ENCODE measurements at places on chromosomes 7 and 10. TPM values are rescaled to one million over a fixed set of nuclear protein-coding genes. Genes with fewer than 3 reads are reported as not detected.

The IL2RA gene
- total RNA-seq, result 0.74 TPM

DNA sequence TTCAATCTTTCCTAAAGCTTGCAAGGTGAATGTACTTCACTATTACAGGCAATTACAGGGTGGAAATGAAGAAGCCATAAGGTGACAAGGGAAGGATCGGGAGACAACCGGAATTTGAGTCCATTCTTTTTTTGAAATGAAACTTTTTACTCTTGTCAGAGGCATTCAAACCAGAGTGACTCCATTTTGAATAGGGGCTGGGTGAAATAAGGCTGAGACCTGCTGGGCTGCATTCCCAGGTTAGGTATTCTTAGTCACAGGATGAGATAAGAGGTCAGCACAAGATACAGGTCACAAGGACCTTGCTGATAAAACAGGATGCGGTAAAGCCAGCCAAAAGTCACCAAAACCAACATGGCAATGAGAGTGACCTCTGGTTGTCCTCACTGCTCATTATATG, 363.3 kb downstream of the TYW1 start:
- DNase-seq, result no peak

DNA sequence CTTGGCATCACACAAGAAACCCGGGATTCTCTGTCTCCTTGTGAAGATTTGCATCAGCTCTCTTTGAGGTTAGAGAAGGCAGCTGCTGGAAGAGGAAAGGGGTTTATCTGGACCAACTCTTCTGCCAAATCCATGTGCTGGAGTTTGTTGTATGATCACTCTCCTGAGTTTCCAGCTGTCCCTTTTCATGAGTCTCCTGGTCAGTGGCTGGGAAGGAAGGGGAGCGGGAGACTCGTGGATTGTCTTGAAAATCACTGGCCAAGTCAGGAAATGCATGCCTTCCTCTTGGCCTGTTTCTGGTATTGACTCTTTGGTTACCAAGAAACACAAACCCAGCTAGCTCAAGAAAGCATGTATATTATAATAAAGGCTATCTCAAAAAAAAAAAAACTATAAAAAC, 38.8 kb downstream of the TACR2 start:
- no peak for DNase-seq

- DNase-seq, result no peak
These were observed 18.4 kb upstream of the PDGFA start for GRCh38 chr7:537911-538634.

The MYH16 gene
- total RNA-seq, result not detected

The SGCE gene
- total RNA-seq, result 6.1 TPM

- no peak for DNase-seq
These were observed 64.8 kb downstream of the SORBS1 start for GRCh38 chr10:95496246-95496911.

- DNase-seq, result no peak
These were observed 76.8 kb upstream of the FRMD4A start for GRCh38 chr10:14407567-14407966.

- DNase-seq, result no peak
These were observed 66.5 kb downstream of the RAB11FIP2 start for GRCh38 chr10:117980216-117980615.

GRCh38 chr10:78703593-78703992, 365.2 kb upstream of the ZMIZ1 start:
- no peak for DNase-seq

The CPXM2 gene
- total RNA-seq, result 3.7 TPM

DNA sequence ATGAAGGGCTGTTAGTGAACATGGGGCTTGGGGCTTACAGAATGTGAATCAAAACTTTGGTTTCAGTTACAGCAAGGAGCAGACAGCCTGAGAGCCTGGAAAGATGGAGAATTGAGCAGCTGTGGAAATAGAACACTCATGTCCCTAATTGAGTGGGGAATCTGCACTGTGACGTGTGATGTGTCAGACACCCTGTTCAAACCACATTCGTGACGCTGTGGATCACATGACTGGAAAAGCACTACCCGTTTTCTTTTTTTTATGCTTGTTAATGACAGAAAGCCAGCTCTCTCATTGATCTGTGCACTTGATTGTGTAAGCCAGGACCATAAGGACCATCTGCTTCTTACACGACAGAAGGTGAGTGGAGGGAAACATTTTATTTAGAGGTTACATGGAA, 15.1 kb upstream of the TBX20 start:
- DNase-seq, result no peak

The SPDYE16 gene
- 0.44 TPM for total RNA-seq

DNA sequence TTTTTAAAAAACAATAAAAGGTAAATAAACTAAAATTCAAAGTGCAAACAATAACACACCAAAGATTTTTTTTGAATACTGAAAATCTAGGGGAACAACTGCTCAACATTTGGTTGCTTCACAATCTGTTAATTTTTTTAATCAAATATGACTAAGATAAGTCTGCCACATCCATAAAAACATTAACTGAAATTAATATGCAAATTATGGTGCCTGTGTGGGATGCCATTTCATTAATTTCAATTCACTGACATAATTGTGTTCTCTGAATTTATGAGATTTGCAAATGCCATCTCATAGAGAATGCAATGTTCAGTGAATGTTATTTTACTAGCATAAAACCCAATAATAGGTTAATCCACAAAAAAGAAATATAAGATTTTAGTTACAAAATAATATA, 233.8 kb downstream of the LRRN3 start:
- DNase-seq, result no peak

Measured in psoas muscle (tissue), 8 donors.